ENCODE measurements at places on chromosomes 3 and 15.

DNA sequence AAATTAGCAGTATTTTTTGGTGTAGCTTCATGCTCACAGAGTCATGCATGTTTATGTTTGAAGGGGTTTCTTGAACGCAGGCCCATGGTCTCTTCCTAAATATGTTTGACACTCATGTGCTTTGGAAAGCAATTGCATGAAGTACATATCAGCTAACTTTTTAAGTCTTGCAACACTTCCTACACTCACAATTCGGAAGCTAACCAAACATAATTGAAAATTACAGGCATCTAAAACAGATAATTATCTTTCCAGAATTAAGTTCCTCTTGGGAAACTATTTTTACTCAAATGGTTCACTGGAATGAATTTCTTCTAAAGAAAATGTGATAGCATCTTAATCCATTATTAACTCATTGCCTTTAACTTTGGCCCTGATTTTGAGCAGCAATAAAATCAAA lies 438.9 kb downstream of the RAP2B start:
- DNase-seq = no peak

GRCh38 chr15:69679623-69680228 lies 227.1 kb downstream of the RPLP1 start:
- DNase-seq = no peak

DNA sequence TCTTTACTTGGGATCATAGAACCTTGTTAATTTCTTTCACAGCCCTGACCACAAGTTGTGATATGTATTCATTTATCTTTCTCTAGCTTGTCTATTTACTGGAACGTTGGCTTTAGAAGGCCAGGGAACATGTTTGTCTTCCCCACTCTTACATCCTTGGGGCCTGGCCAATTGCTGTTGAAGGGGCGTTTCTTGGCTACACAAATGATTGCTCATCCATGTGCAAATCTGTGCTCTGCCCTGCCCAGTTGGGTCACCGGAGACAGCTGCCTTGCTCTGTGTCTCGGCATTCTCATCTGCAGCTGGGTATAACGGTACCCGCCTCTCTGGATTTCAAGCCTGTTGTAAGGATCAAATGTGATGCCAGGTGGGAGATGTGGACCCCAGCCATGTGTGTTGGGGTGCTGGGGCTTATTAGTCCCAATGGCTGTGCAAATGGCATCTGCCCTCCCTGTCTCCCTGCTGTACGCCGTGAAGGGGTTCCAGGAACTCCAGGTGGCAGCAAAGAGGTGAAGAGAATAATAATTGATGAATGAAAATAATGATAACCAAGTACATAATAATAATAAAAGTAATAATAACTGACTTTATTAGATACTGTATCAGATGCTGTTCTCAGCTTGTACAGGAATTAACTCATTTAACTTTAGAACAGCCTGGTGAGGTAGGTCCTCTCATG lies 24.0 kb upstream of the TLE3 start:
- peak; percentile 69 for DNase-seq

DNA sequence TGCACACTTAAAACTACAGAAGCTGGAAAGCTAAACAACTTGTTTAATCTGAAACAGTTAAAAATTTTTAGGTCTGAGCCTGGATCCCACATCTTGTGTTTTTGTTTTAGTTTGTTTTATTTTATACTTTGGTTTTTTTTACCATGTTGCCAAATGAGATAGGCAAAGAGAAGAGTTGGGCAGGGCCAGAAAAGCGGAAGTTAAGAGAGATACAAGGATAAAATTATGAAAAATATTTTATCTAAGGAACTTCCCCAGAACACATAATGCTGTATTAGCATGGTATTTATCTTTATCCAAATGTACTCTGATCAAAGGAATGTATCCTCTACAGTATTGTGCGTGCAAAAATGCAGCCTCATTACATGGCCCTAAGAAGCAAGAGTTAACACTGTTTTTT lies 50.7 kb downstream of the PROS1 start:
- DNase-seq = no peak
